Suprapubic skin (tissue), 4 donors: ENCODE measurements at places on chromosomes 7 and 10. TPM values are rescaled to one million over a fixed set of nuclear protein-coding genes. Genes with fewer than 3 reads are reported as not detected.

The CFAP70 gene
- 12.9 TPM for total RNA-seq

GRCh38 chr7:87213811-87214210 is 5.7 kb downstream of the TMEM243 start:
- no peak overlapping the region for H3K4me3 ChIP-seq
- peaks cover 45% of the 10 kb centered on the region for H3K4me1 ChIP-seq
- H3K27me3 ChIP-seq: no peaks in the 10 kb centered on the region

- no peak overlapping the region for H3K27ac ChIP-seq
- no peak overlapping the region for H3K4me3 ChIP-seq
- DNase-seq: peak; percentile 75
- H3K36me3 ChIP-seq: peaks cover 10% of the 10 kb centered on the region
- peaks cover 3% of the 10 kb centered on the region for H3K4me1 ChIP-seq
These were observed 89.3 kb downstream of the CHST15 start for GRCh38 chr10:124003871-124004662.

- H3K4me1 ChIP-seq: peaks cover 36% of the 10 kb centered on the region
- no peak for DNase-seq
- H3K27ac ChIP-seq: peak overlapping the region; percentile 80
These were observed 1.6 kb downstream of the DENND11 start for GRCh38 chr7:141700296-141700847.

DNA sequence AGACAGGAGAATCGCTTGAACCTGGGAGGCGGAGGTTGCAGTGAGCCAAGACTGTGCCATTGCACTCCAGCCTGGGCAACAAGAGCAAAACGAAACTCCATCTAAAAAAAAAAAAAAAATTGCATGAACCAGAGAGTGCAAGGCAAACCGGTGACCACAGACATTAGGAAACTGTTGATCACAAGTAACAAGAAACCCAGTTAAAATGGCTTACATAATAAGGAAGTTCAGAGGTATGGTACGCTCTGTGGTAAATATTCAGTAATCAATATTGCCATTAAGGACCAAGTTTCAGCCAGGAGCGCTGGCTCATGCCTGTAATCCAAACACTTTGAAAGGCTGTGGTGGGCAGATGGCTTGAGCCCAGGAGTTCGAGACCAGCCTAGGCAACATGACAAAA is 9.2 kb upstream of the NT5C2 start:
- no peak overlapping the region for H3K4me3 ChIP-seq
- DNase-seq: no peak
- H3K27ac ChIP-seq: no peak overlapping the region
- H3K36me3 ChIP-seq: no peaks in the 10 kb centered on the region

- no peak for DNase-seq
- no peak overlapping the region for H3K27ac ChIP-seq
- H3K4me3 ChIP-seq: no peak overlapping the region
- no peaks in the 10 kb centered on the region for H3K36me3 ChIP-seq
- H3K27me3 ChIP-seq: no peaks in the 10 kb centered on the region
These were observed 38.9 kb upstream of the XPNPEP1 start for GRCh38 chr10:109962247-109962646.
